ENCODE measurements at places on chromosomes 5 and 9. TPM values are rescaled to one million over a fixed set of nuclear protein-coding genes. Genes with fewer than 3 reads are reported as not detected.

SERF1B gene
- total RNA-seq, result 77.3 TPM

ZNF454 gene
- total RNA-seq, result not detected

DRD1 gene
- 0.08 TPM for total RNA-seq

MUSK gene
- total RNA-seq, result not detected

C5orf63 gene
- 4.7 TPM for total RNA-seq

TEX48 gene
- total RNA-seq, result not detected

TSLP gene
- total RNA-seq, result not detected

LCNL1 gene
- total RNA-seq, result 0.10 TPM

NUTM2G gene
- not detected for total RNA-seq

TAF11L5 gene
- not detected for total RNA-seq

PCDHGA7 gene
- 1.1 TPM for total RNA-seq

GGTA1 gene
- total RNA-seq, result not detected

AMACR gene
- 15.8 TPM for total RNA-seq
